Stimulated activated CD8-positive, alpha-beta memory T cell treated with anti-CD3 and anti-CD28 coated beads, Interleukin-7, amount 100 ng/mL, for 24 hours (primary cell): ENCODE measurements at places on chromosomes 7 and 10.

DNA sequence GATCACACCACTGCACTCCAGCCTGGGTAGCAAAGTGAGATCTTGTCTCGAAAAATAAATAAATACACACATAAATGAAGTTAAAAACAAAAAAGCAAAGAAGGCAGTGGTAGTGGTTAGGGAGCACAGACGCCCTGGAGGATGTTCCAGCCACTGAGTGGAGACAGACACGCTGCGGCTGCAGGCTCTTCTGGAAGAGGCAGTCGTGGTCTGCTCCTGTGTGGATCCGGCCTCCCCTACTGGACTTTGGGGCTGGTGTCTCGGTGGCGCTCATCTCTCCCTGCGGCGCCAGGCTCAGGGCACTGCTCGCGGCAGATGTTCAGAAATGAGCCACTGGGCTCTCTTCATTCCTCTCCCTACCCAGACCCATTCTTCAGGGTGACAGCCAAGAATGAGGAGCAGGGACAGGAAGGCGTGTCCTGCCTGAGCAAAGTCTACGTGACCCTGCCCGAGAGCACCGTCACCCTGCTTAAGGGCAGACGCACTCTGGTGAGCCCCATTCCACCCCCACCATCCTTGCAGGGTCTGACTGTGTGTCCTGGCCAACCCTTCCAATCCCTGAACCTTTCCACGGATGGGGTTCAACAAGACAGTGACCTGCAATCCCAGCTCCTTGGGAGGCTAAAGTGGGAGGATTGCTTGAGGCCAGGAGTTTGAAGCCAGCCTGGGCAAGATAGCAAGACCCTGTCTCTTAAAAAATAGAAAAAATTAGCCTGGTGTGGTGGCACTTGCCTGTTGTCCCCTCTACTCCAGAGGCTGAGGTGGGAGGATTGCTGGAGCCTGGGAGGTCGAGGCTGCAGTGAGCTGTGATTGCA is 26.2 kb downstream of the ZAN start:
- no peak for DNase-seq

DNA sequence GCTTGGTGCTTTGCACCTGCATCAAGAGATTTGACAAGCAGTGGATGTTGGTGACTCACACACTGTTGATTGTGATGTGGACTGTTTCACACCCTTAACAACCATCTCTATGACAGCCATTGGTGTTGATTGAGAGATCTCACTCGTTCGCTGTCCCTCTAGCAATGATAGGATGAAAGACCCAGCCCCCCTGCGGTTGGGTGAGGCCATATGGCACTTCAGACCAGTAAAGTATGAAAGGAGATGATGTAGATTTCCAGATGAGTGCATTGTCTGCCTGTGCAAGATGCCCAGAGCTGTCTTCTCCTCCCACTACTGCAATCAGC is 138.7 kb upstream of the PRR15 start:
- DNase-seq: no peak

- DNase-seq: no peak
Measured at GRCh38 chr10:6563731-6564130, 16.3 kb downstream of the PRKCQ start.

GRCh38 chr10:8417631-8418030 is 363.1 kb downstream of the GATA3 start:
- no peak for DNase-seq

DNA sequence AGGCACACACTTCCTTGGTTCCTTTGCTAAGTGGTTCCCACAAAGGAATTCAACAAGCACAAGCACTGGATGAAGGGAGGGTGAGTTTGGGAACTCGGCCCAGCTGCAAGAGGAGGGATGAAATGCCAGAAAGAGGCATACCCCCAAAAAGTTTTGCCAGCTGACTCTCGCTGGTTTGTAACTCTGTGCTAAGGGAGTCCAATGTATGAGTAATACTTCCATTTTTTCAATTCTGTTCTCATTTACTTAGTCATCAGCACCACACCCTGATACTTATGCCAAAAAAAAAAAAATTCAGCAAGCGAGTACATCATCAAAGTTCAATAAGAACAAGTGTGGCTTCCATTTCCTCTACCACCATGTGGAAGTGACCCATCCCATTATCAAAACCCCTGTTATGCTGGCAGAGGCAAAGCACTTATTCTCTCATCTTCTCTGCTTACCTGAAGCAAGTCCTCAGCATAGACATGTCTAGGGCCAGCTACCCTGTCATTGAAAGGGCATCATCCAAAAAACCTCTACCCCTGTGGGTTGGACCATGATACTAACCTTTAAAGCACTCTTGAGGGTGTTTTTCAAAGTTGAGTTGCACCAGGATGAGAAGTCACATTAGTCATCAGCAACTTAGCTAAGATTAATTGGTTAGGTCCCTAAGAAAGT is 6.9 kb upstream of the HYCC1 start:
- no peak for DNase-seq
